ENCODE measurements at places on chromosomes 3 and 15.

DNA sequence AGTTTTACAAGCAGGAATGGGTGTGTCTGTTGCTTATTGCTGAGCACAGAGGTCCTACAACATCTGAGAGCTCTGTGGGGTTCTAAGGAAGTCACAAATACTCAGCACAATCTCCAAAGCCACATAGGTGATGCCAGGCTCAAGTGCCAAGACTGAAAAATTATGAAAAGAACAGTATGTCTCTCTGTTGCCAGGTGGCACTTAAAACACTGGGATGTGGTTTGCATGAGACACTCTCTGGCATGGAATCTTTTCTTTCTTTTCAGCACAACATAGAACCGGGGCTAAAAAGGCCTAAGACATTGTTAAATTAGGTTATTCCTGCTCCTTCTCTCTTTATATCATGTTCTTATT, 127.3 kb upstream of the PRICKLE2 start:
- DNase-seq = no peak

DNA sequence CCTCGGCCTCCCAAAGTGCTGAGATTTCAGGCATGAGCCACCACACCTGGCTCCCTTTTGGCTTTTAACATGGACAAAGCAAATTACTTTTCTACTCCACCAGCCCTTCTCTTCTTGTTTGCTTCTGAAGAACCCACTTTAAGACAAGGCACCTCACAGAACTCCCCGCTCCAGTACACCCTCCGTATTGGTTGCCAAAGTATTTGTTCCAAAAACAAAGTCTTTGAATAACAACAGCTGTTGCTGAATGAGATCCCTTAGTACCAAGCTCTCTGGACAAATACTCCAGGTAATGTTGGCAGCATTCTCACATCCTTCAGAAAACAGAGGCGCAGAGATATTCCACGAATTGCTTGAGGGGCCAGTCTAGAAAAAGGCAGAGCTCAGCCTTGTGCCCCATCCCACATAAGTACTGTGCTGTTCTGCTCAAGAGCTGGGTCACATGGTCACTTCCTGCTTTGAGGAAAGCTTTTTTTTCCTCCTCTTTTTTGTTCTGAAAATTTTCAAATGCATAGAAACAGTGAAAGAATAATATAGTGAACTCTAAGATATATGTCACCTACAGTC, 7.3 kb upstream of the CHCHD6 start:
- no peak for DNase-seq

DNA sequence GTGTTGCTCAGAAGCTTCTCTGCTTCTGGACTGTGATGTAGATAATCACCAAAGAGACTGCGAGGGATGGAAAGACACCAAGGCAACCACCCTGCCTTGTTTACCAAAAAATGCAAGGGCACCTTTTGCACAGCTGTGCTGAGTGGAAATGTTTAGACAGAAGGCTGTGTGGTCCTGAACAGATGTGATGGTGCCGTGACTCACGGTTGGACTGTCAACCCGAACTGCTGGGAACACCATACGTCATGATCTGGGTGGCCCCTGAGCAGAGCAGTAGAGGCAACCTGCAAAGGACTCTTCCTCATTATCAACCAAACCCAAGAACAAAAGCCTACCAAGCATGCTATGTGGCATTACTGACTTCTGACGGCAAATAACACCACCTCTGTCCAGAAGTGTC, 61.3 kb upstream of the LPP start:
- no peak for DNase-seq

DNA sequence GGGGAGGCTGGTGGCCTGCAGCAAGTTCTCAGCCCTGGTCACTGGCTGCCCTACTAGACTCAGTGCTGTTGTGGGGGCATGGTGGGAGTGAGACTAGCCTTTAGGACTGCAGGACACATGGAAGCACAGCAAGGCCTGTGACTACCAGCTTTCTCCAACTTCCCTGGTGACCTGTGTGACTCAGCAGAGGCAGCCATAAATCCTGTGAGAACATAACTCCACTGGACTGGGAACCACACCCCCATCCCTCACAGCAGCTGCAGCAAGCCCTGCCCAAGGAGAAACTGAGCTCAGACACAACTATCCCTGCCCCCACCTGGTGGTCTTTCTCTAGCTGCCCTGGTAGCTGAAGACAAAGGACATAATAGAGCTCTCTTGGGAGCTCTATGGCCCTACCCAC, 111.3 kb downstream of the DCLK3 start:
- DNase-seq = no peak

- DNase-seq = no peak
Measured at GRCh38 chr3:98793971-98794370, 30.8 kb downstream of the ST3GAL6 start.

DNA sequence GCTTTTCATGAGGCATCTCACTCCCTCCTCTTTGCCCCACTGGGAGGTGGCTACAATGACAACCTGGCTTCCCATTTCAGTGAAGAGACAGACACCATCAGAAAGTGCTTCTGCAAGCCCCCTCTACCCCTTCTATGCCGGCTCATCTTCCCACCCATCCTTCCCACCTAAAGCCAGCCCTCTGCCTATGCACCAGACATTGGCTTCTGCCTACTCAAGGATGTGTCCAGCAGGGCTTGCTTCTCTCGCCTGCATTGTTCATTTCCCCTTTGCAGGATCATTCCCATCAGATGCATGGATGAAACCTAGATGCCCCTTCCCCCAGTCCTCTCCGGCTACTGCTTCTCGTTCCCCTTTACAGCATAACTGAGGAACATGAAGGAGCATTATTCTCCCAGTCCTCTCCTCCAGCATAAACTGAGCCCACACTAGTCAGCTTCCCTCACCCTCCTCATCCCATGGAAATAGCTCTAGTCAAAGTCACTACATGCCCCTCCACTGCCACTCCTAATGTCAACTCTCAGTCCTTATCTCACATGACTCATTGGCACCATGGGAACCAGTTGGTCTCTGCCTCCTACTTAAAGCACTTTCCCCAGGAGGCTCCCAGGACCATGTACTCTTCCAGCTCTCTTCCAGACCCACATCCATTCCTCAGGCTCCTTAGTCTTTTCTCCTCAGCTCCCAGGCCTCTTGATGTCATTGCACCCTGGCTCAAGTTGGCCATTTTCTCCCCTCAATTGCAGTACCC, 47.9 kb downstream of the TM2D3 start:
- DNase-seq = no peak

GRCh38 chr3:31137718-31138465, 243.4 kb upstream of the GADL1 start:
- no peak for DNase-seq

DNA sequence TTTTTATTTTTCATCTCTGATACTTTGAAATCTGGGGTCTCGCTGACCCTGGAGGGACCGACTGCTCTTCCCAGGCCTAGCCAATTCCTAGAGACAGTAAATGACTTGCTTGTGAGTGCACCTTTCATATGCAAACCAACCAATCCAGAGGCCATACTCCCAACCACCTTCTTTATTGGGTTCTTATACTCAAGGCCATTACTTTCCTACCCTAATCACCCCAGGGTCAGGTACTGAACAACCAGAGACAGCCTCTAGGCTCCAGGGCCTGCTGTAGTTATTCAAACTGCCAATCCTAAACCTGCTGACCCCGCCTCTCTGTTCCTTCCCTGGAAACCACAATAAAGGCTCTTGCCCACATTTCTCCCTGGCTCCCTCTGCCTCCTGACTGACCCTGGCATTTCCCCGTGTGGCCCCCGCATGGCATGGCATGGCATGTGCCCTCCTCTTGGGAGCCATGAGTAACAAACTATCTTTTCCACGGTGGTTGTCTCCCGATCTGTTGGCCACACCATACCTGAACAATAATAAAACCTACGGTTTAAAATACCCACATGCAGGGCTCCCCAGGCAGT, 42.9 kb downstream of the ADCY5 start:
- no peak for DNase-seq

GRCh38 chr15:49151831-49152230, 3.6 kb downstream of the COPS2 start:
- no peak for DNase-seq

DNA sequence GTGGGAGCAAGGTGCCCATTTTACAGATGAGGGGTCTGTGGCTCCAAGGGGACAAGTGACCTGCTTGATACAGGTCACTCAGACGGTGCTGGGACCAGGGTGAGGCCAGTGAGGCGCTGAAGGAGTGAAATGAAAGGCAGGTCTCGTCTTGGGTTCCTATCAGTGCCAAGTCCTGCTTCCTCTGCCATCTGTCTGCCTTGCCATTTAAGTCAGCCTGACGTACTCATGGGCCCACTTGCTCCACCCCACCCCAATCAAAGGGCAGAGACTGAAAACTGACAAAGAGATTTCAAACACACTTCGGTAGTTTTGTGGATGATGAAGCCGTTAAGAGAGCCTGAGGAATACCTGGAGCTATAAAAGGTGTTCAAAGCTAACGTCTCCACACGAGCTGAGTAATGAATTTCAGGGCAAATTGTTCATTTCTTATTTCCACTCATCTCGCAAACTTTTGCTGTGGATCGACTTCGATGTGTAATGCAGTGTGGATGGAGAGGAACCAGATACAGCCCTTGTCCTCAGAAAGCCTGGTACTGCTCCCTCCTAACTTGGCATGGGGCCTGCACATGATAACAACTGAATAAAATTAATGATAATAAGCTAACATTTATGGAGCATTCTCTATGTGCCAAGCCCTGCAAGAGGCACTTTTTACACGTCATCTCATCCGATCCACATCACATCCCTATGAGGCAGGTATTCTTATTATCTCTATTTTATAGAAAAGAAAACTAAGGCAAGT, 36.6 kb downstream of the ATP2B2 start:
- DNase-seq = no peak

- no peak for DNase-seq
Measured at GRCh38 chr3:123459862-123460261, 11.0 kb upstream of the ADCY5 start.

DNA sequence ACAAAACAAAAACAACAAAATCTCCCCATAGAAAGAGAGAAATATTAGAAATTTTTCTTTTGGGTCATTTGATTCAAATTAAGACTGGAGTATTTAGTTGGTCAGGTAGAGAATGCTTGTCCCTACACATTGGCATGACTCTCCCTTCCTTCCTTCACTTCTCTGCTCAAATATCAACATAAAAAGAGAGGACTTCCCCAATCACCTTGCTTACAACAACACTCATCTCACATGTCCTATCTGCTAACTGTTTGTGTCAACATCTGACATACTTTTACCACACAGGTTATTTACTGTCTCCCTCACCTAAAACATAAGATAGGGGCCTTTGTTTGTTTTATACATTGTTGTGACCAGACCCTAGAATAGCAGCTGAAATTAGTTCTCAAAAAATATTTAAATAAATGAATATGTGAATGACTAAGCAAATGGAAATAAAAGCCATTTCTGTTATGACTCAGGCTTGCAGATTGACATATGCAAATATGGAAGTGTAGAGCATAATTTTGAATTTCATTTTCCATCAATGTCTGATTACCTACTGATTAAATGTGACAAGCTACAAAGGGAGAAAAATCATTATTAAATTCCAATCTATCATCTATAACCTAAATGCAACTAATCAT, 304.8 kb downstream of the CTNNB1 start:
- DNase-seq = no peak

- DNase-seq = no peak
Measured at GRCh38 chr3:180215866-180216265, 179.1 kb upstream of the PEX5L start.

DNA sequence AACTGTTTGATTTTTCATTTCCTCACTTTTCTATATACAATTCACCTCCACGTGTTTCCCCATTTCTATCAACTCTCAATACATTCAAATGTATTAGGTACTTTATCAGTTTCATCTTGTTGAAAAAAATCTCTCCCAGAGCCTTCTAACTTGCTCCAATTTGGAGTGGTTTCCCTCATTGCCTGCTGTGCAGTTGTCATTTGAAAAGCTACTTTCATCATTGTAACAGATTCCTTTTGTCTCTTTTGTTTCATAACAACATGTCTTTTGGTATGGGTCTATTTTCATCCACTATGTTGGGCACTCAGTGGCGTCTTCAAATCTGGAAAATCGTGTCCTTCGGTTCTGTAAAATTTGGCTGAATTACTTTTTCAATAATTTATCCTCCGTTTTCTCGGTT, 75.0 kb downstream of the NR2E3 start:
- DNase-seq = no peak

DNA sequence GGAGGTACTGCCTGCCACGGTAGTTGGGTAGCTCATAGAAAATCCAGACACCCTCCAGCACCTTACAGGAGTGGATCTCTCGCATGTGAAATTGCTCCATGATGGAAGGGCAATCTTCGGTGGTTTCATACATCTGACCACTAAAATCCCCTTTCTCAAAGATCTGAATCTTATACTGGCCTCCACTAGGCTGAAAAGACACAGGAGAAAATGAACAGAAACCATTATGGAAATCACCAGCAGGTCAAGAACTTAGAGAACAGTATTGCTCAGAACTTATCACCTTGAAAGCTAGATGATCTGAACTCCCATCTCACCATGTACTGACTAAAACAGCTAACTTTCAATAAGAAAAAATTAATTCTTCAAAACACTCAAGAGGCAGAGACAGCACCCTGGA, 5.4 kb downstream of the CRYGS start:
- DNase-seq = no peak

DNA sequence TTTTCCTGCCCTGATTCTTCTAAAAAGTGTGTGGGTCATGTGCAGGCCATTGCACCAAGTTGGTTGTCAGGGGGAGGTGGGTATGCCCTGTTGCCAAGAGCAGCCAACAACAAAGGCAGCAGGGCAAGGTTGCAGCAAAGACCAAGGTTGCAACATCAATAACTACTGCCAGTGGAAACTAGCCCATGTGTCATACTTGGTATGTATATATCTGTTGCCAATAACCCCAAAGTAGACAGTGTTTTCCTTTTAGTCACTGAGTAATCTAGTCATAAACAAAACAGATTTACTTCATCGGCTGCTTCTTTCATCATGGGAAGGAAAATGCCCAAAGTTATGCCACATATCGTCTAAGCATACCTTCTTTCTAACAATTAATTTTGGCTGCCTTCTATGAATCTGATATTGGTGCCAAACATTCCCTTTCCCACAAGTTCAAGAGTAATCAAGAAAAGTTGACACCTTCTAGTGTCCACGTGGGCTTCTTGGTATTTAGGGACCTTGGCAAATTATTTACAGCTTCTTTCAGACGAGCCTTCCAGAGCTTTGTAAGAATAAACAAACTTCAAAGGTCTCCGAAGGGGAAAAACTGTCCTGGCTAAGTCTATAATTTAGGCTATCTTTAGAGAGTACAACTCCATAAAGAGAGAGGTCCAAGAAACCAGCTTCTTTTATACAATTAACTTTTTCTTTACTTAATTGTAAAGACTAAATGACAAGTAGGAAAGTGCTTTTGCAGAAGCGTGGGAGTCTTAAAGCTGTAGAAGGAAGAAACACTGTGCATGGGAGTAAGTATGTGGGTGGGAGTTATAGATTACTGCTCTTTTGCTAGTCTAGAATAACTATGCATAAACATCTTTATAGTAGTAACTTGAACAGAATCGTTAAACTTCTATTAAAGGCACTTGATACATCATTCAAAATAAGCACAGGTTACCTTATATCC, 10.0 kb upstream of the MBNL1 start:
- peak; percentile 68 for DNase-seq

- no peak for DNase-seq
Measured at GRCh38 chr3:144045766-144046165, 74.1 kb downstream of the DIPK2A start.
